ENCODE measurements at places on chromosomes 11 and 22.

- DNase-seq, result no peak
Observed at GRCh38 chr22:18031695-18032454, 7.5 kb upstream of the MICAL3 start.

DNA sequence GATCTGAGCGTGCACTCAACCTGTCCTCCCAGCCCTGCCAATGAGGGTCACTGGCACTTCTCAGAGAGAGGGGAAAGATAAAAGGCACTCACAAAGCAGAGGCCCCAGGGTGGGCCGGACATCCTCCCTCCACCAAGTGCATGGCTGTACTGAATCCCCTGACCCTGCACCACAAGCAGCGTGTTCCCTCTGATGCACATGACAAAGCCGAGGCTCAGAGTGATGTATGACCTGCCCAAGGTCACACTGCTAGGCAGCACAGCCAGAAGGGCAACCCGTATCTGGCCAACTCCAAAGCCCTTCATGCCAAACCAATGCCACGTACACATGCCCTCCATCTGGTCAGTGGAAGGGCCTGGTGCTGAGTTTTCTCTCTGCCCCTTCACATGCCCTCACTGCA lies 22.1 kb downstream of the SPATA19 start:
- no peak for DNase-seq

- no peak for DNase-seq
Observed at GRCh38 chr22:38919631-38920190, 37.7 kb upstream of the APOBEC3A start.

GRCh38 chr11:86117712-86118063 lies 48.8 kb upstream of the PICALM start:
- no peak for DNase-seq

DNA sequence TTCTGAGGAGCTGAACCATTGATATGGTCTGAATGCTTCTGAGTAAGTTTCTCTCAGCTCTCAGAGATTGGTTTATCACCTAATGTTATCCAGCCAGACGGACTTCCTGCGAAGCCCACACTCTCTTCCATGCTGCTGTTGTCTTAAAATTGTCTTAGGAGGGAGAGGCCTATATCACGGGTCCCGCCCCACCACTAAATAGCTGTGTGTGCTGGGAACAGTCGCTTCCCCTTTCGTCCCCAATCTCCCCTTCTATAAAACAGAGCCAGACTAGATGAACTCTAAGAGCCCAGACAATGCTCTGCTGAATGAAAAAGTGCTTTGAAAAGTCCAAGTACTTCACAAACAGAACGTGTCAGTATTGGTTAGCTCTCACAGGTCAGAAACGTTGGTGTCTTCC lies 81.4 kb upstream of the AKIP1 start:
- DNase-seq, result no peak

GRCh38 chr11:75518771-75519653 lies 6.7 kb downstream of the GDPD5 start:
- no peak for DNase-seq

GRCh38 chr11:8832571-8833260 lies 78.3 kb upstream of the AKIP1 start:
- DNase-seq, result no peak

- DNase-seq, result peak; percentile 74
Observed at GRCh38 chr11:8963569-8964323, 496 bp downstream of the TMEM9B start.

DNA sequence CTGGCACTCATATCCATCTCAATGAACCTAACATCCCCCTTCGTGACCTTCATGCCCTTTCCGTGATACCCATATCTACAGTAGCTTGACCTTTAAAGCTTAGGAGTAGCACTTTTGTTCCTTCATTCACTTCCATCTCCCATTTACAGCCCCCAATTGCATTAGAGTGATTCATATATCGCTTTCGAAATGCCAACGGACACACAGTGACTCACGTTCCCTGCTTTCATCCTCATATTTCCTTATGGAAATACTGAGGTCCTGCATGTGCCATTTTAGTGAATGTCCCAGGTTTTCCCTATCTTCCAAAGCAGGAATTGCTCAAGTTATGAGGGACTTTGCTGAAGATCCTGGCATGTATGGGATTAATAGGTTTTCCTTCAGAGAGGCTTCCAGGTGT lies 44.3 kb upstream of the CEP126 start:
- DNase-seq, result no peak

DNA sequence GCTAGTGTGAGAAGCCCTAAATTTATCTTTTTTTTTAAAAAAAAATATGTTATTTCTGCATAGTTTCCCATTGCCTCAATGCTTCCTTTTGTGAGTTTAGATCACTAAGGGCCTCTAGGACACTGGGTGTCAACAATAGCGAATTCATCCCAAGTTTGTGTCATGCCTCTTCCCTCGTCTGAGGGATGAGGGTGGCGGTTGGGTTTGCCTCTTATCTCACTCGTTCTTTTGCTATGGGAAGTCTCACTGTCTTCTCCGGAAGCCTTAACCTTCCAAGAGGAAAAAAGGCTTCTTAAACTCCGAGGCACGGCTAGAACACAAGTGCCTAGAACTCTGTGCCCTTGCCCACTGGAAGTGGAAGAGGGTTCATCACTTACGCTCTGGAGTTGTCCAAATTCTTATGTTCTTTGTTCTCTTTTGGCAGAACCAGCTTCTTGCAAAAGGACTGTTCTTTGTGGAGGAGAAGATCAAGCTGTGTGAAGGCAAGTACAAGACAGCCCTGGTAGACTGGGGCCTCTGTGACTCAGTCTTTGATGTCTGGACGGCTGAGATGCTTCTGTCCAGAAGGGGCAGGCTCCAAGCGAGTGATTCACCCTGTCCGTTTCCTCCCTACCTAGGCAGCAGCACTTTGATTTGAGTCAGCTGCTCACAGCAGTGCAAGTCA lies 78.5 kb downstream of the TRAF6 start:
- DNase-seq, result no peak

DNA sequence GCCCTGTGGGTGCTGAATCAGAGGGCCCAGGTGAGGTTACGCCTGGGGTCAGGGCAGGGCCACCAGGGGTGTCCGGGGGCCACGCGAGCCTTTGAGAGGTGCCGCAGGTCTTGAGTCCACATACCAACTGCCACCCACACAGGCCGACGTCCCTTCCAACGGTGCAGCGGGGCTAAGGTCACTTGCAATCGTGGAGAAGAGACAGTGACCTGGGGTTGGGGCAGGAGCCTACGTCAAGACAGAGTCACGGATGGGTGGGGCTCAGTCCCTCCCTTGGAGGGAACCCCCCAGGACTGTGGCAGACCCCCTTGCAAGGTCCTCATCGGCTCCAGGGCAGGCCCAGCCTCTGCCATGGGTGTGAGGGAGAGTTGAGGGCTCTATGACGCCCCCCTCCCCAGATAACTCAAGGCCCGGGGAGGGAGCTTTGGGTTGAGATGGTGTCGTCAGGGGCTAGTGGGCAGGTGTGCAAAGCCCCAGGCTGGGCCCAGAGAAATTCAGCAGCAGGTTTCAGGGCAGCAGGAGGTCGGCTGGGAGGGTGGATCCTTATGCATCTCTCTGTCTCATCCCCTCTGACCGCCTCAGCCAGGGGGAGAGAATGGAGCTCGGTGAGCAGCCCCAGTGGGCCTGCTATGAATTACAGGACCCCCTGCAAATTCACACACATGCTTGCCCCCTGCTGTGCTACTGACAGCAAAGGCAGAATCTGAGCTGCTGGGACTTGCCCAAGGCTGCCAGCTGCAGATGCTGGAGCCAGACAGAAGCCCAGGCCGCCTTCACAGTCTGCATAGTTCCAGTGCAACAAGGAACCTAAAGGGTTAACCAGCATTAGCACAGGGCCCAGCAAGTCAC lies 60.0 kb downstream of the MYEOV start:
- DNase-seq, result no peak

Measured in cortex of kidney (tissue), 1 donor.